ENCODE measurements at places on chromosomes 1 and 21. TPM values are rescaled to one million over a fixed set of nuclear protein-coding genes. Genes with fewer than 3 reads are reported as not detected.

S100A7A gene
- total RNA-seq: not detected

DNA sequence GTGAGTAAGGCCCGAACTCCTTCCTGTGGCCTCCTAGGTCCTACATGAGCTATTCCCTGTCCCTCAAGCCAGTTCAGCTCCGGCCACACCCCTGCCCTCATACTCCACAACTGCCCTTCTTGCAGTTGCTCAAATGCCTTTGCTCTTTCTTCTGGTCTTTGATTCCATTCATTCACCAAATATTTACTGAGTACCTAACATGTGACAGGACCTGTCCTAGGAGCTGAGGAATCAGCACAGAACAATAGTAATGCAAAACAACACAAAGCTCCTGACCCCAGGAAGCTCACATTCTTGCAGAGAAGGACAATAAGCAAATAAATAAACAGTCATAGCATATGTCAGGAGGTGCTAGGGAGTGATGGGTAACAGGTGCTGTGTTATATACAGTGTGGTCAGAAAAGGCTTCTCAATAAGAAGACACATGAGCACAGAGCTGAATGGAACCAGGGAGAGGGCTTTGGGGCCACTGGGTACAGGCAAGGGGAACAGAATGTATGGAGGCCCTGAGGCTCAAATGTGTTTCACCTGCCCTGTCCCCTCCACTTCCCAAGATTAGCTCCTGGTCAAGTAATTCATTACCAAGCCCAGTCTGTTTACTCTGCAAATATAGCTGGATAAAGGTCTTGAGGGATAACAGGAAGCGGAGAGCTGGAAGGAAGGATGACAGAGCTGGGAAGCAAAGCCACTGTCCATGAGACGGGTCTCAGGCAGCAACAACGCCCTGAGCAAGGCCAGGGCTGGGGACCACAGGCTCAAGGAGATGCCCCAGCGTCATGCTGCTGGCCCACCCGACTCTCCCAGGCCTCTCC, 145.1 kb downstream of the CSMD2 start:
- DNase-seq: no peak

- DNase-seq: no peak
Measured at GRCh38 chr21:33449616-33450015, 30.2 kb downstream of the TMEM50B start.

GRCh38 chr21:41931041-41931451, 22.8 kb downstream of the C2CD2 start:
- DNase-seq: no peak

ARHGAP30 gene
- 0.79 TPM for total RNA-seq
